Keratinocyte (primary cell): ENCODE measurements at places on chromosomes 6 and 20.

- no peak for DNase-seq
These were observed 107.8 kb upstream of the RNF217 start for GRCh38 chr6:124854338-124854922.

- no peak for DNase-seq
These were observed 55.4 kb downstream of the PREX1 start for GRCh38 chr20:48772183-48772976.

- DNase-seq, result no peak
These were observed 51.2 kb upstream of the RALGAPA2 start for GRCh38 chr20:20763650-20764049.

DNA sequence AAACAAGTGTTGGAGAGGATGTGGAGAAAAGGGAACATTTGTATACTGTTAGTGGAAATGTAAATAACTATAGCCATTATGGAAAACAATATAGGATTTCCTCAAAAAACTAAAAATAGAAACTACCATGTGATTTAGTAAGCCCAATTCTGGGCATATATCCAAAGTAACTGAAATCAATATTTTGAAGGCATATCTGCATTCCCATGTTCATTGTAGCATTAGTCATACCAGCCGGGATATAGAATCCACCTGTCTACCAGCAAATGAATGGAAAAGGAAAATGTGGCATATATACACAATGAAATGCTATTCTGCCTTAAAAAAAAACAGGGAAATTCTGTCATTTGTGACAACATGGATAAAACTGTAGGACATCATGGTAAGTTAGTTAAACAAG is 15.3 kb upstream of the C6orf58 start:
- DNase-seq, result no peak

DNA sequence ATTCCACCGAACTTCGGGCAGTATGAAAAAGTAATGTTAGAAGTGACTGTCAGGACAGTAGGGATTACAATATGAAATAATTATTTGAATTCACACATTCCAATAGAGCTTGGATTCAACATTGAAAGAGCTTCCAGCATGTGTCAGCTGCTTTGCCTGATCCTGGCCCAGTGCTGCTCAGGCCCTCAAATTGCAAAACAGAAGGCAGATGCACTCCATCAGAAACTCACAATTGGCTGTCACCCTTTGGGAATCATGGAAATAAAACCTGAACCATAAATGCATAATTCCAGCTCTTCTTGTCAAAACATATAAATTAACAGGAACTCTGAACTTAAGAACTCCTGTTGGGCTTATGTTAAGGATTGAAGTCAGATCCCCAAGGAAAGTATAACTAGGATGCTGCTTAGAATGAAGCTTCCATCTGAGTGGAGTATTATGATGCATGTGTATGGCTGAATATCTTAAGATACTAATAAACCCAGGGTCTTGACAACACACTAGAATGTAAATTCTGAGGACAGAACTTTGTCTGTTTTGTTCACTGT is 1.8 kb upstream of the NDUFAF4 start:
- DNase-seq, result no peak

GRCh38 chr6:119587537-119587936 is 238.0 kb upstream of the MAN1A1 start:
- DNase-seq, result no peak

- no peak for DNase-seq
These were observed 69.5 kb downstream of the SRC start for GRCh38 chr20:37415118-37416085.

GRCh38 chr6:30160785-30161531 is at the start of gene TRIM10:
Gene TRIM10 (minus strand): TSS chr6:30161211. CDS start chr6:30160858, 353 bp downstream.
- no peak for DNase-seq

DNA sequence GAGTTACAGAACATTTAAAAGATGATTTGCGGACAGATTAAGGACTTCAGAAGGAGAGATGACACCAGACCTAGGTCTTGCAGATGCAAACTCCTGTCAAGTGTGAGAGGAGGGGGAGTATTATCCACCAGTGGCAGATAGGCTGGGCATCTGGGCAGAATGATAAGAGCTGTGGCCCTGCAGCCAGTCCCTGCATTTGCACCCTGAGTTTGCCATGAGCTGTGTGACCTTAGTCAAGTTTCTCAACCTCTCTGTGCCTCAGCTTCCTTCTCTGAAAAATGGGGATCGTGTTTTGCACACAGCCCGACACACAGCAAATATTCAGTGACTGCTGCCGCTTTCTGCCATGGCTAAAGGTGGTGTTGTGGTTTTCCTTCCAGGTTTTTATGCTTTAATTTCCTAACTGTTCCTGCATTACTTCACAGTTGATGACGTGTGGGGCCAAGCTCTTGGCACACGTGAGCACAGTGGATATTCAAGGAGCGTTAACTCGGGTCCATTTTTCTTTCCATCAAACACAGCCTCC is 516.2 kb downstream of the CDH26 start:
- no peak for DNase-seq

GRCh38 chr20:325045-325888 is at the start of gene SOX12:
Gene SOX12 (plus strand): TSS chr20:325552. CDS start chr20:325925, 373 bp downstream.
- no peak for DNase-seq

GRCh38 chr6:40054186-40054585 is 119.9 kb upstream of the MOCS1 start:
- DNase-seq, result no peak

GRCh38 chr6:27275025-27275956 is 27.8 kb downstream of the PRSS16 start:
- no peak for DNase-seq

DNA sequence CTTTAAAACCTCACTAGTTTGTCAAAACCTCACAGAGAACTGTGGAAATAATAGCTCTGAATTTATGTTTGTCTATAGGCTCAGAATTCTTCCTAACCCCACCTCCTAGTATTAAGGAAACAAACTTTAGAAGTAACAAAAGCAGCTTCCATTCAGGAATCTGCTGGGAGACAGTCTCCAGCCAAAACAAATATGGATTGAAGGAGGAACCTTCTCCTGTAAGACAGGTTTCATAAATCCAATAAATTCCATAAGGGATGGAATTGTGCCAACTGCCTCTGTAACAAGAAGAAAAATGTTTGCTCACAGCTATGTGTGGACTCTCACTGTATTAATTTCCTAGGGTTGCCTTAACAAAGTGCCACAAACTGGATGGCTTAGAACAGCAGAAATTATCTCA is 7.5 kb downstream of the SYCP2 start:
- no peak for DNase-seq

GRCh38 chr6:135250751-135251497 is 69.8 kb downstream of the MYB start:
- no peak for DNase-seq

DNA sequence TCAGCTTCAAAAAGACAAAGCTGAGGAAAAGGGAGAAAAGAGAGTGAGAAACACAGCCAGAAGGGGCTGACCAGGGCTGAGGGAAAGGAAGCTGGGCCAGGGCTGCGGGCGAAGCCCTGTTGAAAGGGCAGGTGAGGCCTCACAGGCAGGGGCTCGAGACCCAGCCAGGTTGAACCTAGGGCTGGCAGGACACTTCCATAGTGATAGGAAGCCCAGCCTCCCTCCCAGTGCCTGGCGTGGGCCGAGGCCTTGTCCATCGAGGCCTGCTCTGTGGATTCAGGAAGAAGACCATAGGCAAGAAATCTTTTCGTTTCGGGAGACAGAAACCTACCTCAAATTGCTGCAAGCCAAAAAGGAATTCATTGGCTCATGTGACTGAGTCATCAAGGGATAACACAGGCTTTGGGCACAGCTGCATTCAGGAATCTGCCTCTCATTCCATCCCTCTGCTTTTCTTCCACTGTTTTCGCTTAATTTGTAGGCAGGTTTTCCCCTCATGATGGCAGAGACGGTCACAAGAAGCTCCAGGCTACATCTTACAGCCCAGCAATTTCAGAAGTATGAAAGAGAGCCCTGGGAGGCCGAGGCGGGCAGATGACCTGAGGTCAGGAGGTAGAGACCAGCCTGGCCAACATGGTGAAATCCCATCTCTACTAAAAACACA is 311.1 kb upstream of the SULF2 start:
- DNase-seq, result no peak

GRCh38 chr6:149855040-149855654 is 9.0 kb downstream of the LRP11 start:
- no peak for DNase-seq

GRCh38 chr6:47187893-47188587 is 121.7 kb downstream of the TNFRSF21 start:
- no peak for DNase-seq

- no peak for DNase-seq
These were observed 525 bp downstream of the NCOA7 start for GRCh38 chr6:125791151-125791819.

GRCh38 chr6:99165838-99166237 is 183.6 kb downstream of the FAXC start:
- DNase-seq, result no peak

GRCh38 chr20:58017231-58017969 is 211.1 kb downstream of the ANKRD60 start:
- DNase-seq, result peak; percentile 64

GRCh38 chr6:118744261-118744941 is 93.0 kb upstream of the CEP85L start:
- peak; percentile 35 for DNase-seq

GRCh38 chr20:64237316-64237715 is 18.2 kb upstream of the PCMTD2 start:
- no peak for DNase-seq

GRCh38 chr20:44730441-44730840 is 15.2 kb upstream of the KCNK15 start:
- DNase-seq, result peak; percentile 65

DNA sequence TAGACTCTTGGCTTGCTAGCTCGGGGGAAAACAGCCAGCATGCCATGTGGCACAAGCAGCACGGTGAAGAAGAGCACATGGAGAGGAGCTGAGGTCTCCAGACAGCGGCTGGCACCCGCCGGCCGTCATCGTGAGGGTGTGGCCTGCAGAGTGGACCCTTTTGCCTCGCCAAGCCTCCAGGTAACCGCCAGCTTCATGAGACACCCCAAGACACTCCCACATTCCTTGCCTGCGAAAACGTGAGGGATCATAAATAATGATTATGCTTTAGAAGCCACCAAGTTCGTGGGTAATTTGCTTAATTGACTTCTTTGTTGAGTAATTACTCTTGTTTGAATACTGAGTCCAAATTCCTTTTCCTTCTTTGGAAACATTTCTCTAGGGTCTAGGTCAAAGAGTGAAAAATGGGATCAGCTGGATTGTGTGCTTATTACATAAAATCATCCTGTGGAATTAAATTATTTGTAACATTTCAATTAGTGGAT is 23.2 kb downstream of the FAM50B start:
- DNase-seq, result no peak

DNA sequence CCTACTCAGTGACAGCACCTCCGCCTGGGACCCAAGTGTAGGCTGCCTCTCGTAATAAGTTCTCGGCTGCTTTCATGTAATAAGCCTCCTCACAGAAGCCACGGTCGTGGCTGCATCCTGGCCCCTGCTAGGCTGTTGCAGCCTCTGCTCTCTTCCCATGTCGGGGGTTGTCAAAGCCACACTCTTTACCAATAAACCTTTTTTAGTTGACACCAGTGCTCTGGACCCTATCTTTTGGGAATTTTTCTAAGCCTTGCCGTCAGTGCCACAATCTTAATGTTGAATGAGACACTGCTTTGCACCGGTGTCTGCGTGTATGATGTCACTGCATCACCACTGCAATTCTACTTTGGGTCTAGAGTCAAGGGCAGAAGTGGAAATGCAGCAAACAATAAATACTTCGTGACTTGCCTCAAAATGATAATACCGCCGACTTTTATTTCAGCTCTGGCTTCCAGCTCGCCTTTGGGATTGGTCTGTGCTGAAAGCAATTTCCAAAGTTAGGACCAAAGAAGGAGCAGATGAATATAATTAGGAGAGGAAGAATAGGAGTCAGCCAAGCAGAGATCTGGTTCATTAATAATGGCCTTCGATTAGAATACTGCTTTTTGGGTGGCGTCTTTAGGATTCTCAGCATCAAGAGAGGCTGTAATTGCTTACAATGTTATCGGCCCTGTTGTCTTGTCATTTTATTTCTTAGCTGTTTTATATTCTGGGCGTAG is 57.6 kb upstream of the CCN6 start:
- no peak for DNase-seq
